ENCODE measurements at places on chromosomes 12 and 14.

DNA sequence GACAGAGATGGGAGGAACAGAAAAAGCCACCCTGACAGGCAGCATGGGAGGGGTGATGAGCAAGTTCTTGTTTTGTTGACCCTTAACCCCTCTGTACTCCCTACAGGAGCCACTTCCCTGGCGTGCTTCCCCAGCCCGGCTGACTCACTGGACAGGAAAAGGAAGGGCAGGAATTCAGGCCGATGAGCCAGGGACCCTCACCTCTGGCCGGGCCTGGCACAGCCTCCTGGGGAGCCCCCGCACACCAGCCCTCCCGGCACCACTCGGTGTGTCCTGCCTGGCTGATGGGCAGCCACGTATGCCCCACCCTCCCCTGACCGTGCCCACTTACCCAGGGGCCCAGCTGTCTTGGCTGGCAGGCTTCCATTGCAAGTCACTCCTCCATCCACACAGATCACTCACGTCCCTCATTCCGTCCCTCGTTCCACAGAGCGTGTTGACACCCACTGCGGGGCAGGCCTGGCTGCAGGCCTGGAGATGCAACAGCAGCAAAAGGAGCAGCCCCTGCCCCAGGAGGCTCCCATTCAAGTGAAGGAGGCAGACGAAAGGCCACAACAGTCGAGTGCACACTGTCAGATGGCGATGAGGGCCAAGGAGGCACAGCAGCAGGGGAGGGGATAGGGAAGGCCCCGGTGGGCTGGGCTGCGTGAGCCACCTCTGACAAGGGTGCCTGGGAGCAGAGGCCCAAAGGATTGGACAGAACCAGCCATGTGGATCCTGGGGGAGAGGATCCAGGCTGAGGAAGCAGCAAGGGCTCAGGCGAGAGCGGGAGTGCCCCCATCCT, 19.7 kb upstream of the CD9 start:
- no peak for DNase-seq

DNA sequence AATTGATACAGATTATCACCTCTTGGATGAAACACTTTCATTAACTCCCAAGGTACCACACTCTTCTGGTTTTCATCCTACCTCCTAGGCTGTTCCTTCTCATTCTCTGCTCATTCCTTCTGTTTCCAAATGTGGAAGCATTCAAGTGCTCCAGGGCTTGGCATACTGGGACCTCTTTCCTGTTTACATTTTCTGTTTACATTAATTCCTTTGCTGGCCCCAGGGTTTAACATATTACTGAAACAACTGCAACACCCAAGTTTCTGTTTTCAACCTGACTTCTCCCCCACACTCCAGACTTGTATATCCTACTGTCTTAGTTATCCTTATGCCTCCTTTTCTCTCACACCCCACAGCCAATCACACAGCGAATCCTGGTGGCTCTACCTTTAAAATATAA, 386.3 kb upstream of the GARIN6 start:
- no peak for DNase-seq

- no peak for DNase-seq
These were observed 475.8 kb downstream of the RAD51B start for GRCh38 chr14:68295316-68295816.

DNA sequence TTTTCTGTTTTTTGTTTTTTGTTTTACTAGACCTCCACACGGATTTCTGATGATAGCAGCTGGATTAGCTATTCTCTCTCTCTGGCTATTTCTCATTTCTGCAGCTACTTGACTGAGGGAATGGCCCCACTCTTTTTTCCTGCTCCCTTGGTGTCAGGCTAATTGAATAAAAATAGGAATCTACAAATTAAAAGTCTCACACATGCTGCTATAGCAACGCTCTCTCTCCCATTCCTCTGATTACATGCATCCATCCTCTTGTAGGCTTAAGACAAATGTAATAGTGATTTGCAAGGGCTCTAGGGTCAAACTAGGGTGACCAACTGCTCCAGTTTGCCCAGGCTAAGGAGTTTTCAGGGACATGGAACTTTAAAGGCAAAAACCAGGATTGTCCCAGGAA, 221.8 kb downstream of the PHLDA1 start:
- peak; percentile 43 for DNase-seq

DNA sequence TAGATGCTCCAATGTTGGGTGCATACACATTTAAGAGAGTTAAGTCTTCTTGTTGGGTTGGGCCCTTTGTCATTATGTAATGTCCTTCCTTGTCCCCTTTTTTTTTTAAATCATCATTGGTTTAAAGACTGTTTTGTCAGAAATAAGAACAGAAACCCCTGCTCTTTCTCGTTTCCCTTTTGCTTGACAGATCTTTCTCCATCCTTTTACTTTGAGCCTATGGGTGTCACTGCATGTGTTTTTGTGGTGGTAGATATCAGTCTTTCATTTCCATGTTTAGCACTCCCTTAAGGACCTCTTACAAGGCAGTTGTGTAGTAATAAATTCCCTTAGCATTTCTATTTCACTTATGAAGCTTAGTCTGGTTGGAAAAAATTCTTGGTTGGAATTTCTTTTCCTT, 47.4 kb downstream of the RTN1 start:
- no peak for DNase-seq

- DNase-seq = no peak
These were observed 18.4 kb upstream of the ANKRD33 start for GRCh38 chr12:51869496-51869865.

DNA sequence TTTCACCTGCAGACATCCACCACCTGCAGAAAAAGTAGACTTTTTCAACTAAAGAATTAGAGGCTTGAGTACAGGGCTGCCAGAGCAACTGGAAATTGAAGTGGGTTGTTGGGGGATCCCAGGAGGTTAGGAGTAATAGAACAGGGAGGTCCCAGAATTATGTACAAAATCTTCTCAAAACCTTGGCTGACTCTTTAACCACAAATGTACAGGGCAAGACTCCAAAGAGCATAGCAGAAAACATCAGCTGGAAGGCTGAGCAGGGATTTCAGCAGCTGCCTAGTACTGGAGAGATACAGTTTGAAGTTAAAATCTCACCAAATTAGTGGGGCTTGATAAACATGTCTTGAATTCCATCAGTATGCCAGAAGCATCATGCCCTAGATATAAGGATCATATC, 191.6 kb downstream of the CRADD start:
- no peak for DNase-seq

DNA sequence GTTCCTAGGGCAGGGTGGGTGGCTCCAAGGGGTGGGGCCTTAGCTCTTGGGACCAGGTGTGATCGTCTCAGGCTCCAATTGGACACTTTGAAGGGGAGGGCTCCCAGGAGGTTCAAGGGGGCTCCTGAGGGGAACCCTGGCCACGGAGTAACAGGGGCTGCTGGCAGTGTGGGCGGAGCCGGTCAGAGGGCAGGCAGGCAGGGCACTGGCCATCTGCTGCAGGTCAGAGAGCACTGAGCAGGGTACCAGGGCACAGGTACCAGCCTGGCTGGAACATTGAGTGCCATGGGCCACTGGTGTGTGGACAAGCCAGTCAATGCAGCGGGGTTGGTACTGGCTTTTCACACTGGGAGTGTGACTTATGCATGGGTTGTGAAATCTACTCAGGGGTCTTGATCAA, 32.2 kb downstream of the SYNE3 start:
- DNase-seq = no peak

All from iPS-NIHi11 (cell line).